ENCODE measurements at places on chromosomes 4 and X.
A peak's percentile ranks its signal among the peaks of the same experiment; 100 is the strongest.

DNA sequence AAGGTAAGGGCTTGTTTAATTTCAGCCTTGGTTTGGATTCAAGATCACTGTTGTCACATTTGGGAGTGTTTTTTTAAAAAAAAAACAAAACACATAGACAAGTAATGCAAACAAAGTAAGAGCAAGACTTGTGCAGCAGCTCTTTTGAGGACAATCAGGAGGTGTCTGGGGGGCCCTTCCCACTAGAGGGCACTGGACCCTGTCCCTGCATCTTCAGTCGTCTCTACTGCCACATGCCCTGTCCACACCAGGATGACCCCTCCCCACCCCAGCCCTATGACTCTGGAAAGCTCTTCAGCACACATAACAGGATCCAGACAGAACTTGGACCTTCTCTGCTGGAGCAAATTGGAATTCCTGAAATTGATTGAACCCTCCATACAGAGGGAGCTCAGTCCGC, 71.0 kb downstream of the USP46 start:
- peak; percentile 17 for DNase-seq

DNA sequence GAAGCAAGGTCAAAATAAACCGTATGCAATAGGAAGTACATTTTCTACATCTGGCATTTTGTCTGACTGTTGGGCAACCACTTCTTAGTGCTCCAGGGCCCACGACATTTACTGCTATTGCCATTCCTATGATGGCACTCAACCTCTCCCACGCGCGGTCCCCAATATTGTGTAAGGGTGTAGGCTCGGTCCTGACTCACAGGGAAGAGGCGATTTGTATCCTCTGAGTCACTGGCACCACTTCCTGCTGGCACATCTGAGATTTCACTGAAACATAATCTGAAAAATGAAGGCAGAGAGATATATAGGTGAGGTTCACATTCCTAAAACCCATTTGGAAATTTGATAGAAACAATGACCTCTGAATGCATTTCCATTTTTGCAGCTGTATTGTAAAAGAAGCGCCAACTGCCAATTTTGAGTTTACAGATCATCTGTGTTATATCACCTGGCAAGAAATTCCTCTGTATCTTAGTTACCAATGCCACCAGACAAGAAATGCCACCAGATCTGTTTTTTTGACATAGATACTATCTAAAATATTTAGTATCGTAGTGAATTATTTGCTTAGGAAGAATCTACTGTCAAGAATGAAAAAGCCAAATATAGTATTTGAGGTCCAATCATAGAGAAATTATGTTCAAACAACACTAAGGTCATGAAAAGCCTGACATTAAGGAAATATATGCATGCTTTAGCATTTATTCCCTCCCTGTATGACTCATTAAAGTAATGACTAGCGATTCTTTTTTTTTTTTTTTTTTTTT, 9.8 kb downstream of the EREG start:
- DNase-seq: peak; percentile 72

DNA sequence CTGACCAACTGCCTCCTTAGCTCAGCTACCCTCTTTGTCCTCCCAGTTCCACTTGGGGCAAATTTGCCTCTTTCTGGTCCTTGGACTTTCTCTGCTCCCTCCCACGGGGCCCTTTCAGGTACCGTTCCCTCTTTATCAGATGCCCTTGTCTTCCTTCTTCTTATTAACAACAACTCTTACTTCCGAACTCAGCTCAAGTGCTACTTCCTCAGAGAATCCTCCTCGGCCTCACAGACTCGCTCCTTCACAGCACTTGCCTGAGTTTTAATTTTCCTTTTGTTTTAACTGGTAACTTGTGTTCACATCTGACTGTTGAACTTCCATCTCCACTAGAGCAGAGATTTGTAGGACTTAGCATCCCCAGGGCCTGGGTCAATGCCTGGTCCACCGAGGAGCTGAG, 85.7 kb downstream of the CLNK start:
- no peak for DNase-seq

GRCh38 chr4:85854546-85854945, 379.6 kb downstream of the ARHGAP24 start:
- no peak for DNase-seq

- no peak for DNase-seq
Measured at GRCh38 chrX:5080791-5081190, 1147.9 kb downstream of the NLGN4X start.

DNA sequence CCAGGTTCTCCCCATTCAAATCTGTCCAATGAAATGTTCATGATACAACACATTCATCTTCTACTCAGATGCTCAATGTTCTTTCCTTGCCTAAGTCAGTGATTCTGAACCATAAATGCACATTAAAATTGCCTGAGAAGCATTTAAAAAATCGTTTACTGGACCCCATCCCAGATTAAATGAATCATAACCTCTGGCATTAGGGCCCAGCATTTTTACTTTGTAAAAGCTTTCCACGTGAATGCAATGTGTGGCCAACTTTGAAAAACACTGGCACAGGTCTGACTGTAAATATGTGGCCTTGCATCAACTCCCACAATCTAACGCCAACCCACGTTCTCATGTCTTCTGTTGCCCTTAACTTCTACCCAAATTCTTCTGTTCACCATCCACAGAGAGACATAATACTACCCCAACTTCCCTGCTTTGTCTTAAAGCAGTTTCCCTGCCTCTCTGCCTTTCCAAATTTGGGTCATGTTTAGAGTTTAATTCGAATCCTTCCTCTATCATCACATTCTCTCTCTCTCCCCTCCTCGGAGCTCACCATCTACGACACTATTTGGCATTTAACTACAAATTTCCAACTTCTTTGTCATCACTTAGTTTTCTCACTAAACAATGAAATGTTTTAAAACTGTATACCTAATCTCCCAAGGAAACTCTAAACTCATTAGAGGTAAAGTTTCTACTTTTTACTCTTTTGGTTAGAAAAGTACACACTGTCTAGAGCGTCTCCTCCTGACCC, 78.7 kb downstream of the PRKG2 start:
- no peak for DNase-seq

GRCh38 chr4:186831574-186831973, 107.9 kb upstream of the FAT1 start:
- DNase-seq: no peak

GRCh38 chrX:39905538-39905891, 192.2 kb downstream of the BCOR start:
- DNase-seq: peak; percentile 46

DNA sequence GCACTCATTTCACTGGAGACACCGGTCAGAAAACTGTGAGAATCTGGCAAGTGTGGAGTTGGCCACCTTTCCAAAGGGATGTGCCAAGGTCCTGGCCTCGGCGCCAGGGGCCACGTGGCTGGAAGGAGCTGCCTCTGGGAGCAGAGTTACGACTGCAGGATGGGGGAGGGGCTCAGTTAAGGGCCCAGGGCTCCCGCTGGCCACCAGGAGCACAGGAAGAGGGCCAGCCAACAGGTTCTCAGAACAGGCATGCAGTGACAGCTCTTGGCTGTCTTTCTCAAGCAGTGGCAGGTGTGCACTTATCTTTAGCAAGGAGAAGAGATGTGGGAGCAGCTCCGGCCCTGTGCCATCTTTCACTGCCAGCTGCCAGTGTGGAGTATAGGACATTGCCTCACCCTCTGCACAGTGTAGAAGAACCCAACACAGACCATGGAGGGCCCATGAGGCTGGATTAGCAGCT, 115.9 kb upstream of the RBPJ start:
- peak; percentile 36 for DNase-seq

DNA sequence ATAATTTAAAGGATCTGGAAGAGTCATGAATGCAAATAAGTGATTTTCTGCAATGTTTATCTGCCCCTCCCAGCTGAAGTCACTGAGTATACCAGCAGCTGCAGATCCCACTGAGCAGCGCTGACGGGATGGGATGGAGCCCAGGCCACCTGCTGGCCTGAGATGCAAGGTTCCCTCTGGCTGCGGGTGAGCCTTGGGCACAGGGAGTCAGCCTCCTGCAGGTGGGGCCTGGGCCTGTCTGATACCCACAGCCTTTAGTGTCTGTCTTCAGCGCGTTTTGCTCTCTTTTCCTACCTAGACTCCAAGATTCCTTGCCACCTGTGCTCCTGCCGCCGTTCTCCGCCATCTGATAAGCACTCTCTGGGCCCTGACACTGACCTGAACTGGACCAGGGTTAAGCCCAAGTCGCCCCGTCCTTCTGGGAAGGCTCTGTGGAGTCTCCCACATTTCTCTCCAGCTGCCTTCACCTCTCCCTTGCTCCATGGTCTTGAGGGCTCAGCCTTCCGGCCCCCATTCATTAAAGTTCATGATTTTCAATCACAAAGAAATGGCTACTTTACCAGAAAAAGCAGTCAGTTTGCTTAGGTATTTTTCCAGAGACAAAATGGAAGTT, 223.1 kb upstream of the FAT1 start:
- peak; percentile 68 for DNase-seq

GRCh38 chr4:95272036-95272435, 276.7 kb downstream of the UNC5C start:
- no peak for DNase-seq

- peak; percentile 33 for DNase-seq
Measured at GRCh38 chr4:140233791-140234696, 80.1 kb upstream of the MAML3 start.

DNA sequence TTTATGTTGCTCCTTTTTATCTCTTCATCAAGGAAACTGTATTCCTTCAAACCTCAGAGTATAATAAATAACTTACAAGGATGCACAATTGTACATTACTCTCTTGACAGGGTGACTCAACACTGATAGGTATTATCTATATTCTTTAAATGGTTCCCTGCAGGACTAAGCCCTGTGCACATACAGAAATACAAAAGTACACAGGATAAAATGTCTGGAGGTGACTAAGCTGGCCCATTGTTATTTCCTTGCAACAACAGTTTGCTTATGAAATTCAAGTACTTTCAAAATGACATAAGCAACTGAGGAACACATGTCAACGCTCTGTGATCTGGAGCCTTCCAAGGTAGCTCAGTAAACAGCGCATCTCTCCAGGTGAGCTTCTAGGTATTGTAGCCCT, 83.8 kb upstream of the RPL34 start:
- DNase-seq: peak; percentile 94

DNA sequence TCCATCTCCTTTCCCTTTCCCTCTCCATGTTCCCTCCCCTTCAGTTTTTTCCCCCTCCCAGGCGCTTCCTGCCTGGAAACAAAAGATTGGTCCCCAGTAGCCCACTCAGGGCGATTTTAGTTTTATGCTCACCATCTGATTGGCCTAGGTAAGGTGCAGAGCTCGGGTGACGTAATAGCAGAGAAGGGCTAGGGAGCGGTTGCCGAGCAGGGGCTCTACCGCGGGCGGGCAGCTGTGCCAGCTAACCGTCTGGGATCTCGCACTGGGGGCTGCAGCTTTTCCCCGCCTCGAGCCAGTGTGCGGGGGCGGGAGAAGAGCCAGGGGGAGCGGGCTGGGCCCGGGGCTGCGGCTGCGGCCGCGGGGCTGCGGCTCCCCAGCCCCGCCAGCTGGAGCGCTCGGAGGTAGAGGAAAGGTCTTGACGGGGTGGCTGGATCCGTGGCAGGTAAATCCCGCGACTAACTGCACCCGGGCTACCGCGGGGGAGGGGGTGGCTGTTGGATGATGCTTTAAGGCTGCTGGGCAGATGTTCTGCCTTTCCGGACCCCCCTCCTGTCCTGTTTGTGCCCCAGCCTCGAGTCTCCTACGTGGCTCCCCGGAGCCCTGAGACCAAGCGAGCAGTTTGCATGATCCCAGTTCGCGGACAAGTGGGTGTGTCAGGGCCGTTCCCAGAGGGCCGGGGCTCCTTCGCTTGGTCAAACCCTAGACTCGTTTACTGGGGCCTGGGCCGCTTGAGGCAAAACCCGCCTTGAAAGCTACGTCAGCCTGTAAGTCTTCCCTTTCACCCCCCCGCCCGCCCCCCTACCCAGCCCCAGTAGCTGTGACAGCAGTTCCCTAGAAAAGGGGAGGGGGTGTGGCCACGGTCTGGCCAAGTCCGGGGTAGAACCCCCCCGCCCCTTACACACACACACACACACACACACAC, at the start of gene PAK3:
TSS of gene PAK3 (plus strand) at position 218 of the 922 bp plus-strand sequence. CDS start 26,913 bp downstream, outside the sequence.
- DNase-seq: peak; percentile 74

DNA sequence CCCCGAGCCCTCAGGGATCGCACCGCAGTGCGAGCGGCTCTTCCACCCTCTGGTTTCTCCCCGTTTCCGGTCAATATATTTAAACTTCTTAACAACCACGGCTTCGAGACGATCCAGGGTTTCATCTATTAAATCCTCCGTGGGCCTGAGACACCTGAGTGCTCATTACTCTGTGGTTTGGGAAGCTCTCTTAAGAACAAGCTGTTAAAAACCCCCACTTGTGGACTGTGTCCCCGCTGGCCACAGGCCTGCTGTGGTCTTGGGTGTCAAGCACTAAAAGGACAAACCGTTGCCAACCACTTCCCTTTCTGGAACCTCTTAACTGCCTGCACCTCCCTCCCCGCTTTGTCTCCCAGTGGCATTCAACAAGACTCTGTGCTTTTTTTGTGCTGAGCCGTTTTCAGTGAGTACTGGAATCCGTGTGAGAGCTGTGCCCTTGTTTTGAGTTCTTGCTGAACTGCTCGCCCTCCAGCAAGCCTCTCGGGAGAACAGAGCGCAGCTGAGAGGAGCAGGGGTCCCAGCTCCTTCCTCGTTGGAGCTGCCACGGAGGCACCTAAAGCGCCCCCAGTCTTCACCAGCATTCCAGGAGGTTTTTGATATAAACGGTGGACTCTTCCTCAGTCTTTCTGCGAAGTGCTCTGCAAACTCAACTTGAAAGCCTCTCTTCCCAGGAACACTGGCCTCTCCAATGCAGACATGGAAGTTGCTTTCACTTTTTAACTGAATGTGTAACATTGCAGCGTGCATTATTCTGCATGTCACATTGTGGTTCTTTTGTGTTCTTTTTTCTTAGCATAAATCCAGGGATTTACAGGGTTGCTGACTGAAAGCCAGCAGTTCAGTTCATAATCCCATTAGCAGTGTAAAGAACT, 691 bp upstream of the IGFBP7 start:
- peak; percentile 44 for DNase-seq

All from DMS53 (cell line).